ENCODE measurements at places on chromosomes 12 and 14. TPM values are rescaled to one million over a fixed set of nuclear protein-coding genes. Genes with fewer than 3 reads are reported as not detected.

DNA sequence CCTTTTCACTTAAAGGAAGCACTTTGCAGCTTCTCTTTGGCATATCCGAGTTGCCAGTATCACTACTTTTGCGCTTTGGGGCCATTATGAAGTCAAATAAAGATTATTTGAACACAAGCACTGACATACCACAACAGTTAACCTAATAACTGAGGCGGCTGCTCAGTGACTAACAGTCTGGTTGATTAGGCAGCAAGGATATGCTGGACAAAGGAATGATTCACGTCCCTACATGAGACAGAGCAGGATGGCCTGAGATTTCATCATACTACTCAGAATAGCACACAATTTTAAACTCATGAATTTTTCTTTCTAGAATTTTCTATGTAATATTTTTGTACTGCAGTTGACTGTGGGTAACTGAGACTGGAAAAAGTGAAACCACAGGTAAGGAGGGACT, 56.9 kb upstream of the E2F7 start:
- no peak for DNase-seq

DNA sequence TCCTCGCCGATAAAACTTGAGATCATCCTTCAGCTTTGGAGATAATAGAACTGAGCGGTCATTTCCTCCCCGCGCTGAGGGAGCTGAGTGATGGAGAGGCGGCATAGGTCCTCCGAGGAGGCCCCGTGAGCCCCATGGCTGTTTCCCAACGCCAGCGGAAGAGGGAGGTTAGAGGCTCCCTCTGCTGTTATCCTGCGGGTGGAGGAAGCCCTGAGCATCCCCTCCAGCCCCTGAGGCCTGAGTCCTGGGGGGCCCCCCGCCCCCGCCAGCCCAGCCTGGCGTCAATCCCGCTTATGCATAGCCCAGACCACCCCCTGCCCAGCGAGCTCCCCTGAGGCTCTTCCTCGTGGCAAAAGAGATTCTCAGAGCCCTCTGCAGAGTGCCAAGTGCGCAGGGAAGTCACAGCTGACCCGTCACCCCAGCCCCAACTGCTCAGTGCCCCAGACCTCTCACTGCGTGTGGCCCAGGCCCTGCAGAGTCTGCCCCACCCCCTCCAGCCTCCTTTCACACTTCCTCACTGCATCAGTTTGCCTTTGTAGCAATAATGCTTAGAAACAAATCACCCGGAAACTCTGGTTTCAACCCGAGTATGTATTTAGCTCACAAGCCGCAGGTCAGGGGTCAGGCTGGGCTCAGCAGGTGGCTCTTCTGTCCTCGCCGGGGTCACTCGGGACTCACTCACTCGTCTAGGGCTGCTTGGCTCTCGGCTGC, 44.7 kb upstream of the GALNT9 start:
- peak; percentile 71 for DNase-seq

DNA sequence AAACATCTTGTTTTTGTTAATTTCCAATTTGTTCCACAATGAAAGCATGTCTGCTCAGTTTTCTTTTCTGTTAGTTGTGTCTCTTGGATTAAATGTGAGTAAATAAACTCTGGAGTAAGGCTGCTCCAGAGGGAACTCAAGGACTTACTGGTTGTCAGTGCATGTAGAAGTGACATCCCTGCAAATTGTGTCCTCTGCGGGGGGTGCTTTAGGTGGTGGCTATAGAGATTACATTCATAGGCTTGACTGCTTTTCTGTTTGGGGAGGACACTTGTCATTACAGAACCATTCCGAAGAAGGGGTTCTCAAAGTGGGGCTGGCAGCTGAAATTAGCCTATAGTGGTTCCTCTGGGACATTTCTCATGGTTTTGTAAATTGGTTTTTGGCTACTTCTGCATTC, 8.8 kb downstream of the TMTC2 start:
- no peak for DNase-seq

- no peak for DNase-seq
Observed at GRCh38 chr14:49769581-49770211, 1.7 kb downstream of the KLHDC2 start.

- peak; percentile 73 for DNase-seq
Observed at GRCh38 chr14:69615496-69616407, 4.4 kb downstream of the SUSD6 start.

- no peak for DNase-seq
Observed at GRCh38 chr12:43057566-43057965, 468.0 kb upstream of the PRICKLE1 start.

DNA sequence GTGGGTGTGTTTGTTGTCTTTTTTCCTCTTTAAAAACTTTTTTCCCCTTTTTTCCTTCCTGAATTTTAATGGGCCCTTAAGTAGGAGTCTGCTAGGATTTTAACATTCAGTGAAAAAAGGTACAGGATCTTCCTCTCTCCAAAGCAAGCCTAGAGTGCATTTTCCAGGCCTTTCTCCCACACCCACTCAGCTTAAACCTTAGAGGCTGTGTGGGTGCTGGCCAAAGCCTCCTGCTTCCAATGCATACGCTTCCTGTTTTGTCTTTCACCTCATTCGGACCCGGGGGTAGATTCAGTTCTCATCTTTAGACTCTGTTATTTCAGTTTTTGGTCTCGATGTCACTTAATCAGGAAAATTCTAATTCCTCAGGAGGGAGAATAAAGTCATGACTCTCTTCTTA, 51.2 kb downstream of the TMEM30B start:
- no peak for DNase-seq

GRCh38 chr12:115135800-115136211, 451.8 kb upstream of the TBX3 start:
- peak; percentile 22 for DNase-seq

GRCh38 chr12:76762601-76762980, 1.3 kb upstream of the ZDHHC17 start:
- DNase-seq, result no peak

- no peak for DNase-seq
Observed at GRCh38 chr12:30622509-30622908, 73.2 kb downstream of the IPO8 start.

- no peak for DNase-seq
Observed at GRCh38 chr14:33529787-33530757, 420.8 kb downstream of the EGLN3 start.

DNA sequence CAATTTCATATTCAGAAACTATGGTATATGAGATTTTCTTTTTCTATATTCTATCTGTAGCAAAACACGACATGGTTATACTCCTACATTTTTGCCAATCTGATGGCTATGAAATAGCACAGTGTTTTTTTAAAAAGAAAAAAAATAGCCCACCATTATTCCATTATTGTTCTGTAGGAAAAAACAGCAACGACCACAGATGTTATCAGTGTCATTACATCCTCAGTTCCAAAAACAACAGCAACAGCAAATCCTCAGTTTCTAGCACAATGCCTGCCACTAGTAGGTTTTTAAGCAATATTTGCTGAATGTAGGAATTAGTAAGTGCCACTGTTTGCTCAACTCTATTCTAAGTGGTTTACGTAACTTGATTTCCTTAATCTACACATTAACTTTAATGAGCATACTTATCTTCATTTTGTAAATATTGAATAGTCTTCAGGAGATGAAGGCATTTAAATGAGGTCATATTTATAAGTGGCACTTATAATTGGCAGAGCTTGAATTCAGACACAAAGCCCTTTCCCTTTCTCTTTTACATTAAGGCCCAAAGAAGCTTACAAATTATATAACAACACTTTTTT, 8.3 kb downstream of the RNASE6 start:
- DNase-seq, result no peak

- DNase-seq, result peak; percentile 29
Observed at GRCh38 chr12:47207829-47208248, 128.1 kb upstream of the AMIGO2 start.

DNA sequence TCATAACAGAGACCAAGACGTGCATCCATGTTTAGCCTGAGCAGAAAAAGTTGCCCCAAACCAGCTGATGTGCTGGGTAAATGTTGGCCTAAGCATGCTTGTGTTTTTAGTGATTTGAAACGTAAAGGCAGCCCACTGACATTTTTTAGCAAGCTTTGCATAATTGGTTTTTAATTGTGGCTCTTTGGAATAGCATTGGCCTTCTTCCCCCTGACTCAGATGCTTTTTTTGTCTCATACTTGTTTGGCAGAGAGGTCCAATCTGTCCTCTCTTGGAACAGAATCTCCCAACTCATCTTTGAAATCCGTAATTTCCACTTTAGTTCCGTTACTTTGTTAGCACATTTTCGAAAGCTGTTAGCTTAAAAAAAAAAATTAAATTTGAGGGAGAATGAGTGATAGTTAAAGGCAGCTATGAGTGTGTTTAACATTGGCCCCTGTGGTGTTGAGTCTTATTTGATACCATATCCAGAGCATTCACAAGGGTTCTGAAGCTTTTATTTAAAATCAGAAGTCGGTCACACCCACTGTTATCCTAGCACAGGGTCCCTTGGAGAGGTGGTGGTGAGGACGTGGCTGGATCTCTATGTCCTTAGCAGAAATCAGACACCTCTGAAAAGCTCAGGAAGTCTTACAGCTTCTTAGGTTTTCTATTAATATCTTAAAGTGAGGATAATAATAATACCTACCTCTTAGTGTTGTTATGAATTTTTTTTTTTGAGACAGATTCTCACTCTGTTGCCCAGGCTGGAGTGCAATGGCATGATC, 15.6 kb downstream of the JDP2 start:
- no peak for DNase-seq

The POC1B gene
- 72.0 TPM for total RNA-seq

The ACVRL1 gene
- 1.8 TPM for total RNA-seq

The TSPAN19 gene
- total RNA-seq, result not detected

The SYCP3 gene
- total RNA-seq, result not detected

The TBX3 gene
- total RNA-seq, result not detected
